ENCODE measurements at places on chromosomes 5 and 9.

DNA sequence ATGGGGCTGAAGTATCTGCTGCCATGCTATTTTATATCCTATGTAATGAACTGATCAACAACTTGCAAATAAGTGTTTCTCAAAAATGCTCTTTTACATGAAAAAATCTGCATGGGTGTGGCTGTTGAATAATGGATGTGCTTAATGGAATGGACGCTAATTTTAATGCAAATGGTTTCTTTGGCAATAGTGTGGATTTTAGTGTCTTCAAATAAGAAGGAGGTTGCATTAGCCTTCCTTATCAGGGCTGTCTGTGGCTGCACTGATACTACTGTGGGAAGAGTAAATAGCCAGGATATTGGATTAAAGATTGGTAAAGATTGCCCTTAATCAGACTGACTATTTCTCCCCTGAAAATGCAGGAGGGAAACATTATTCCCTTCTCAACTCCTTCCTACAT is 121.9 kb upstream of the STK32A start:
- no peak for DNase-seq

DNA sequence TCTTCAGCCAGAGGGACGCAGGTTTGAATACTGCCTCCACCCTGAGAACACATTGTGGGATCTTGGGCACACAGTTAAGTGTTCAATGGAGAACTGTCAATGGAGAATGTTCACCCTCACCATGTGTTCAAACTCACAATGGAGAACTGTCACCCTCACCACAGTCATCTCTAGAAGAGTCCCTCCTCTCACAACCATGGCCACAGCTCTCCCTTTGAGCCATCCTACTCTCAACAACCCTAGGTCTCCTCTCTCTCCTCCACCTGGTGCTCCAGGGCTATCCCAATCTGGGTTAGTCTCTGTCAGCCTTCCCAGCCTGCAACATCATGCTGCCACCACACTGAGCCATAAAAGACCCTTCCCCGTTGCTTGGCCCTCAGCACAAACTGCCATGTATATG is 36.3 kb upstream of the HAND1 start:
- DNase-seq: no peak

DNA sequence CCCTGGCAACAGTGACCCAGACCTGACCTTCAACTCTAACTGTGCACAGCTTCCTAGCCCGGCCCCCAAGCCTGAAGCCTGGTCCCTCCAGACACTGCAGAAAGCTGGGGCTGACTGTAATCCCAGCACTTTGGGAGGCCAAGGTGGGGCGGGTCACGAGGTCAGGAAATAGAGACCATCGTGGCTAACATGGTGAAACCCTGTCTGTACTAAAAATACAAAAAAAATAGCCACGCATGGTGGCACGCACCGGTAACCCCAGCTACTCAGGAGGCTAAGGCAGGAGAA is 35.9 kb downstream of the ADAMTS2 start:
- DNase-seq: no peak

DNA sequence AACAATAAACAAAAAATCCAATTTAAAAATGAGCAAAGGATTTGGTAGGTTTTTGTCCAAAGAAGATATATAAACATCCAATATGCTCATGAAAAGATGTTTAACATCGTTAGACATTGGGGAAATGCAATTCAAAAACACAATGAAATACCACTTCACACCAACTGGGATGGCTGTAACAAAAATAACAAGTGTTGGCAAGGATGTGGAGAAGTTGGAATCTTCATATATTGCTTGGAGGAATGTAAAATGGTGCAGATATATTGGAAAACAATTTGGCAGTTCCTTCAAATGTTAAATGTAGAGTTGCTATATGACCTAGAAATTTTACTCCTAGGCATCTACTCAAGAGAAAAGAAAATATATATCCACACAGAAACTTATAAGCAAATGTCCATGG is 224.3 kb downstream of the AUH start:
- DNase-seq: no peak

DNA sequence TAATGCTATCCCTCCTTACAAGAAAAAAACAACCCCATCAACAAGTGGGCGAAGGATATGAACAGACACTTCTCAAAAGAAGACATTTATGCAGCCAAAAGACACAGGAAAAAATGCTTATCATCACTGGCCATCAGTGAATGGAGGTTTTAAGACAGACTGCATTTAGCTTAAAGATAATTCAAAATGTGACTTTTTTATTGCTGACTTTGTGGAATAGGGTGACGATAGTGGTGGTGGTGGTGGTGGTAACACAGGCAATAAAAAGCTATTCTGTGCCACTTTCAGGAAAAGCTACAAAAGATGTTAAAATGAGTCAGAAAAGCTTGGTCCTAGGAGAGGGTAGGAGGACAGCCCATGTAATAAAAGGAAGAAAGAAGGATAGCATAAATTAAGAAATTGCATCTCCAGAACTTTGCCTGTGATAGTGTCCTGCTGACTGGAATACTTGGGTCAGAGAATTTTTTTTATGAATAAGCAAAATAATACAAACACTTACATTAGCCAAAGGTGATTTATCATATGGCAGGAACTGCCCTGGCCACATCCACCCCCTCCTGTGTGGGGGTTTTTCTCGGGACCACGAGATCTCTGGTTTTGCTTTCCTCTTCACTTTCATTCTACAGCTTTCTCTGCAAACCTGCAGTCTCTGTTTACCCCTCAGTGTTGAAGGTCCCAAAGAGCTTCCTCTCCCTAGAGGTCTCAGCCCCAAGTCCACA is 186.7 kb downstream of the DRD1 start:
- no peak for DNase-seq

- DNase-seq: no peak
Measured at GRCh38 chr5:106376522-106376921, 1294.2 kb downstream of the EFNA5 start.

DNA sequence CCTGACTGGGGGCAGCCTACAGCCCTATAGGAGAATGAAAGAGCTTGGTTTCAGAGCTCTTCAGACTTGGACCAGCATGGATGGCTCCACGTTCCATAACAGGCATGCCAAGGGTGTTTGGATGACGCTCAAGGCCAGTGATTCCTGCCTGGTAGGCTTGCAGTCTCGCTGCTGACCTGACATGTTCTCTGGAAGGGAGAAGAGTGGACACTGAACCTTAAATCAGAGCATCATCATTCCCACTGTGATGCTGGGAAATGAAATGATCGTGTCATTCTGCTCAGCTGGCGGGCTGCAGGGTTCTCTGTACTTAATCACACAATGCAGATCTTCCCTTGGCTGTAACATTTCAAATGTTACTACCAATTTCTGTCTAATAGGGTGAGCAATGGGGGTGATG is 57.0 kb downstream of the CFAP90 start:
- DNase-seq: no peak

DNA sequence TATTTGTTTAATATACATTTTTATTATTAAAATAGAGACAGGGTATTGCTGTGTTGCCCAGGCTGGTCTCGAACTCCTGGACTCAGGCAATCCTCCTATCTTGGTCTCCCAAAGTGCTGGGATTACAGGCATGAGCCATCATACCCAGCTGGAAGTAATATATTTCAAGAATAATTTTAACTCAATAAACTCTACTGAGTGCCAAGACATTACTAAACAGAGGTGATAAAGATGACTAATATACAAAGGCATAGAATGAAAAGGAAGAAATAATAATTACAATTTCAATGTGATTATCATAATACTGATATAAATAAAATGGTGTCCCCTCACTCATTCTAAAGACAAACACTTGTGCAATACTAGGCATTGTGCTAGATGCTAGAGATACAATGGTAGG is 13.9 kb downstream of the GOLPH3 start:
- no peak for DNase-seq

GRCh38 chr5:120124961-120125360 is 339.1 kb upstream of the PRR16 start:
- no peak for DNase-seq

DNA sequence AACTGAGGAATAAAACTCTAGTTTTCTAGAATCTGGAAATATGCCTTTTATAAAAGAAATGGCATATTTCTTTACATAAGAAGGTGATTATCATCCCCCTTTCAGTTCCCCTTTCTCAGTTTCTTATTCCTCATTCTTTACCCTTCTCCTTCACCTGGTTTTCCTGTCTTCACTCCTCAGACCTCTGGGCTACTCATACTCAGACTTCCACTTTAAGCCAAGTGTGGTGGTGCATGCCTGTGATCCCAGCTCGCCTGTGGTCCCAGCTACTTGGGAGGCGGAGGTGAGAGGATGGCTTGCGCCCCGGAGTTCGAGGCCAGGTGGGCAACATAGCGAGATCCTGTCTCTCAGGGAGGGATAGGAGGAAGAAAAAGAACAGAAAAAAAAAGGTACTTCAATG is 57.2 kb downstream of the RANBP6 start:
- DNase-seq: no peak

DNA sequence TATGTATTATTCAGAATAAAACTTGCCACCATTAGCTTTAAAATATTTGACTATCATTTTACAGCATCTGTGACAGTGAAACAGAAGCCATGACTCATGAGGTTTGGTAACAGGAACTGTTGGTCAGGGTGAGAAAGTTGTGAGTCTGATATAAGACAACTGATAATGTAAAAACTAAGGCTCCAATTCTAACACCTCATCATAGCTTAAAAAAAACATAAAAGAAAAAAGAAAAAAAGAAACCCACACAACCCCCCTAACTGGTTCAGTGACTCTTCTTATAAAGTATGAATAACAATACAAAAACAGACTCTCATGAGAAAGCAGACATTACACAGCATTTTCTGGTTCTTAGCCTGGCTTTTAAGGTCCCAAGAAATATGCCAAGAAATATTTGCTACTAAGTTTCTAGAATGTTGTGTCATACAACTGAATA is 85.8 kb downstream of the MRPS27 start:
- no peak for DNase-seq

GRCh38 chr5:64838803-64839202 is 70.1 kb downstream of the CWC27 start:
- DNase-seq: no peak

Data from NCI-H526 treated with DMSO at 0.1 percent for 48 hours (cell line).